ENCODE measurements at places on chromosomes 12 and 14.

- DNase-seq = no peak
These were observed 374.1 kb downstream of the ADGRD1 start for GRCh38 chr12:131327521-131328488.

GRCh38 chr12:40335991-40336390 is 111.2 kb downstream of the LRRK2 start:
- DNase-seq = no peak

- DNase-seq = no peak
These were observed 83.0 kb upstream of the METAP2 start for GRCh38 chr12:95390932-95391331.

DNA sequence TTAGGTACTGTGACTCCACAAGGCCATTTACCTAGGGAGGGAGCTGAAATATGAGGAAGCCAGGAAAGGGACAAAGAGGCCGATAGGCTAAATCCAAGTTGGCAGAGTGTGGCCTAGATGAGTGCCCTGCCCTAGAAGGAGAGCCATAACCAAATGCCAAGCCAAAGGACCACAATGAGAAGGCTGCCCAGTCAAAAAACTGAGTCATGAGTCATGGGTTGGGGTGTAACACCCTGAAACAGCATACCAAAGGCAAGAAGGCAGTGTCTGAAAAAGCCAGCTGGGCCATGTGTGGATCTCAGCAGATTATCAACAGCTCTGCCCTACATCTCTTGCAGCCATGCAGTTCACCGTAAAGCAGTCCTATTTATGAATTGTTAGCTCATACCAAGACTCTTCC is 171.7 kb downstream of the PHLDA1 start:
- no peak for DNase-seq

GRCh38 chr12:109817627-109818231 is 15.5 kb downstream of the TRPV4 start:
- DNase-seq = no peak

GRCh38 chr12:5246196-5246595 is 185.7 kb upstream of the NTF3 start:
- DNase-seq = no peak

DNA sequence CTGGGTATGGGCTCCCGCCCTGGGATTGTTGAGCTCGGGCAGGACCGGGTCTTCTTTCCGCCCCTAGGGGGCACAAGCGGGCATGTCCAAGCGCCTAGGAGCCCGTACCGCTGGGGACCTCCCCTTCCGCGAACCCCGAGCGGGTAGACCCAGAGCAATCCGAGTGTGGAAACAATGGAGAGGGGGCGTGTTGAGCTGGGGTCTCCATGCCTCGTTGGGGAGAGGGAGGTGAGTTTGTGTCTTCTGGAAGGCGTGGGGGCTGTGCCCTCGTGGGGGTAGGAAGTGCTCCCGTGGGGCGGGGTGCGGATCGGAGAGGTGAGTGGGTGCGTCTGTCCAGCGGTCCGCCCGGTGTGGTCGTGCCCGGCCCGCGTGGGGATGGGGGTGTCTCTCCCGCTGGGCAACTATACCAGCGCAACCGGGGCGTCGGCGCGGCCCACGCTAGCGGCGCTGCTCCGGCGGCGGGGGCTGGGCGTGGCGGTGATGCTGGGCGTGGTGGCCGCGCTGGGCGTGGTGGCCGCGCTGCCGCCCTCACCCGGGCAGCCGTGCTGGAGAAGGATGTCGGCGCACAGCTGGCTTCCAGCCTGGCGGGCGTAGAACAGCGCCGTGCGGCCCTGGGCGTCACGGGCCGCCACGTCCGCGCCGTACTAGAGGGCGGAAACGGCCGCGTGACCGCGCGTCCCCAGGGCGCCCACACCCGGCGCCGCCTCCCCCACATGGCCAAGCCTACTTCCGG is 12.2 kb downstream of the AGAP2 start:
- DNase-seq = no peak

- DNase-seq = no peak
These were observed 171.5 kb upstream of the EEA1 start for GRCh38 chr12:93100610-93101009.

DNA sequence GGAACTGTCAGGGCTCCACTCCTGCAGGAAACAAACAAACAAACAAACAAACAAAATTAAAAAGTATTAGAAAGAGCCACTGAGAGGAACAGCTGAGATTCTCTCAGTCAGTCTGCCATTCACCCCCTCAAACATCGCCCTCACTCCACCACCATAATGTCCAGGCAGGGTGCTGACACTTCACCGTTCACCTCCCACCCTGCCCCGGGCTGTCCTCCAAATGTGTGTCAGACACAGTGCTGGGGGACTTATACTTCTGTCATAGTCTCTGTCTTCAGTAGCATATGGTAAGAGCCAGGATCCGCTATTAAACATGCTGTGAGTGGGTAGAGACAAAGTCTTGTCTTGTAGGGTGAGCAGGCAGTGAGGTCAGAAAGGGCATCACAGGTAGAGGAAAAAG is 28.3 kb downstream of the KRT18 start:
- no peak for DNase-seq

DNA sequence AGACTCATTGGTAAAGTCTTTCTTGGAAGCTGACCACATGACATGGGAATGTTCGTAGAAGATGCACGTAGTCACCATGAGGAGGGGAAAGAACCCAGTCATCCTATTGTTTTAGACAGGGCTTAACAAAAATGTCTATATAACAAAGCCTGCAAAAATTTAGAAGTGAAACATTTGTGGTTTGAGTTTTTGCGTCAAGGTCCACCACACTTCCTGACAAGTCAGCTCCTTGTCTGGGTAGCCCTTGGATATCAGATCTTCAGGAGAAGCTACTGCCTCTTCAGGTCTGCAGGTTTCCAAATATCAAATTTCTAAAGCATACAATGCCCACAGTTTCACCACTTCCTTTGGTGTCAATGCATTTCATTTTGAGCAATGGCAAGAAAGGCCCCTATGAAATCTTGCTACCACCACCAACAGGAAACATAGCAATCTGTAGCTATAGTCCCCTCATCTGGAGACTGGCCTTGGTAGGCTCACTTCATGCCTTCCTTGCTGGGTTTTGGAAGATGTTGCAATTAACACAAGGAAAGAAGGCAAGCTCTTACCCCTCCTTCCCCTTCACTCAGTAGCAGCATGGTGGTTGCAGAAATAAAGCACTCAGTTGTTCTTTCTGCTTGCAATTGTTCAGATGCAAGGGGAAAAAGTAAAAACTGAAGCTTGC is 235.2 kb downstream of the PCNX1 start:
- no peak for DNase-seq

DNA sequence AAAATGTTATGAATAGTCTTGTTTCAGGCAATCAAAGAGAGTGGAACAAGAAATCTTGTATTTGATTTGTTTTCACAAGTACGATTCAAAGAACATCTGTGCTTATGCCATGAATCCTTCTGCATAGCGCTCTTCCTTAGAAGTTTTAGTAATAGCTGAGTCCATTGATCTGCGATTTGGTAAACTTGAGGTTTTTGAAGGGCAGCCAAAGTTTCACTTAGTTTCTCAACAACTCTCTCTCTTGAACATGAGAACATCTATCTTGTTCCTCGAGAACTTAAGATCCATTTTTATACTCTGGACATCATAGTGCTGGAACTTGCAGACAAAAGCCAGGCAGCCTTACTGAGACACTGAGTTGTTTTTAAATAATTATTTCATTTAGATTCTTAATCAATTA is 96.2 kb upstream of the USP15 start:
- no peak for DNase-seq

GRCh38 chr12:122421187-122421820 is 1.2 kb downstream of the CLIP1 start:
- peak; percentile 23 for DNase-seq

DNA sequence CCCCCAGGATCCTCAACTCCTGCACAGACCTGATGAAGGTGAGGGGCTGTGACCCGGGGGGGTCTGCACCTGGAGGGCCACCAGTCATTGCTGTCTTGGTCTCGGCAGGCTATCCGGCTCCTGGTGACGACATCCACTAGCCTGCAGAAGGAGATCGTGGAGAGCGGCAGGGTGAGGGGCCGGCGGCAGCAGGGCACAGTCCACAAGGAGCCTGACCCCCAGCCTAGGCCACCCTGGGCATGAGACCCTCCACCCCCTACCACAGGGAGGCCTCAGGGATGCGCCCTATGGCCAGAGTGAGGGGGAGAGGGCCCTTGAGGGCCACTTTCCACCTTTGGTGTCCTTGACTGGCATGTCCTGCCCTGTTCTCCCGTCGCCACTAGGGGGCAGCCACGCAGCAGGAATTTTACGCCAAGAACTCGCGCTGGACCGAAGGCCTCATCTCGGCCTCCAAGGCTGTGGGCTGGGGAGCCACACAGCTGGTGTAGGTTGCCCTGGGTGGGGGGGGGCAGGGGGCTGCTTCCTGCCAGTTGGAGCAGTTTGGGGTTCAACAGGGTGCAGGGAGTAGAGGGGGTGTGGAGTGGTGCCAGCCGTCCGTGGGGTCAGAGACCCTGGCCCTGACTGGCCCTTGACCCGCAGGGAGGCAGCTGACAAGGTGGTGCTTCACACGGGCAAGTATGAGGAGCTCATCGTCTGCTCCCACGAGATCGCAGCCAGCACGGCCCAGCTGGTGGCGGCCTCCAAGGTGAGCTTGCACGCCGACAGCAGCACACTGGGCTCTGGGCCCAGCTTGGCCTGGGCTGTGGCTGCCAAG is 25.0 kb downstream of the HIP1R start:
- DNase-seq = peak; percentile 83

GRCh38 chr12:105986779-105987684 is 151.7 kb downstream of the NUAK1 start:
- DNase-seq = no peak

GRCh38 chr12:91565846-91566245 is 383.2 kb upstream of the DCN start:
- DNase-seq = no peak

DNA sequence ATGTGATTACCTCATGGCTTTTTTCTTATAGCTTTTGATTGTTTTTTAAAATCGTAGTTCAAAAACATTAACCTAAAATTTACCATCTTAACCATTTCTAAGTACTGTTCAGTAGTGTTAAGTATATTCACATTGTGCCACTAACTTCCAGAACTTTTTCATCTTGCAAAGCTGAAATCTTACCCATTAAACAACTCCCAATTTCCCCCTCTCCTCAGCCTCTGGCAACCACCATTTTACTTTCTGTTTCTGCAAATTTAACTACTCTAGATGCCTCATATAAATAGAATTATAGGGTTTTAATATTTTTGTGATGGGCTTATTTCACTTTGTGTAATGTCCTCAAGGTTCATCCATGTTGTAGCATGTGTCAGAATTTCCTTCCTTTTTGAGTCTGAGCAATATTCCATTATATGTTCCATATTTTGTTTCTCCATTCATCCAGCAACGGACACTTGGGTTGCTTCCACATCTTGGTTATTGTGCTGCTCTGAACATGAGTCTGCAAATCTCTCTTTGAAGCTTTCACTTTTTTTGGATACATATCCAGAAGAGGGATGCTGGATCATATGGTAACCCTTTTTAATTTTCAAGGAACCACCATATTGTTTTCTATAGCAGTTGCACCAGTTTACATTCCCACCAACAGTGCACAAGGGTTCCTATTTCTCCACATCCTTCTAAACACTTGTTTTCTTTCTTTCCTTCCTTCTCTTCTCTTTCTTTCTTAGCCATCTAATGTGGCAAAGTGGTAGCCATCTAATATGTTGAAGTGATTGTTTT is 5.0 kb downstream of the HIF1A start:
- DNase-seq = no peak

- no peak for DNase-seq
These were observed 29.4 kb downstream of the CORO1C start for GRCh38 chr12:108701779-108702441.

All from activated CD4-positive, alpha-beta T cell treated with anti-CD3 and anti-CD28 coated beads for 24 hours (primary cell).